Mesenteric fat pad (tissue), 1 donor: ENCODE measurements at places on chromosomes 3 and 15. TPM values are rescaled to one million over a fixed set of nuclear protein-coding genes. Genes with fewer than 3 reads are reported as not detected.

The RNF111 gene
- 31.8 TPM for total RNA-seq

The ASB14 gene
- total RNA-seq = not detected

The CORO2B gene
- 4.9 TPM for total RNA-seq

The GATA2 gene
- 15.4 TPM for total RNA-seq

The NR2E3 gene
- total RNA-seq = not detected

DNA sequence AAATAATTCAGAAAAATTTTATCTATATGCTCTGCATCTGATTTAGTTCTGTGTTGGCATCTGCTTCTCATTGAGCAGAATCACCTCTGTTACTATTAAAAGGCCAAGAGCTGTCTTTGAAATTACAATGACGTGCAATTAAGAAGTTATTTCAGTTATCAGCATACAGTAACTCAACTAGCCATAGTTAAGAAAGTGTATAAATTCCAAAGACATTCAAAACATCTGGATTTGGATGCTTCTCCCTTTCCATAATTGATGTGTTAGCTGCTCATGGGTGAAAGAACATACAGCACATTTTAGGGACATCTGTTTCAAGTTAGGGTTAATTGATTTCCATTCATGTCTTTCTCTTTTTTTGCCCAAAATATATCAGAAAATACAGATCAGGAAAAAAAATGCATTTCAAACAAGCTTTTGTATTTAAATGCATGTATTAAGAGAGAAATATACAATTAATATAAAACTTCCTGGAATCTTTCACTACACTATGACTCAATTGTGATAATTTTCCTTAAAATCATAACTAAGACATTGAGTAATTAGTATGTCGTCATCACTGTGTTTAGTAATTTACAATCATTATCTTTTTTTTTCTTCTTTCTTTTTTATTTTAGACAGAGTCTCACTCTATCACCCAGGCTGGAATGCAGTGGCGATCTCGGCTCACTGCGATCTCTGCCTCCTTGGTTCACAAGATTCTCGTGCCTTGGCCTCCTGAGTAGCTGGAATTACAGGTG, 82.7 kb upstream of the MBNL1 start:
- no peak for DNase-seq

DNA sequence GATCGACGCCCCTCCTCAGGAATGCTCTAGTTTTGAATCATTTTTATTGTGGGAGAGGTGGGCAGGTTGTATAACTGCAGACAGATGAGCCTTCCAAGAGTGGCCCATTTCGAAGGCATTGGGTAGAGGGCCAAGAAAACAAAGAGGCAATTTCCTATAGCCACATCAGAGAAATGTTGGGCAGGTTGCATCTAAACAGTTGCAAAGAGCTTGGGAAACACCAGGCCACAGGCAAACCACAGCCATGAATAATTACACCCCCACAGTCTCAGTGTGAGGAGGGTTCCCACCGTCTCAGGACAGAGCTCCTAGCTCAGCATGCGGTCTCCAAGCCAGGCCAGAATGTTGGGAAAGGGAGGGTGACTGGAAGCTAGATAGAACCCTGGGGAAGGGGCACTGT, 257.3 kb downstream of the ABHD5 start:
- no peak for DNase-seq

DNA sequence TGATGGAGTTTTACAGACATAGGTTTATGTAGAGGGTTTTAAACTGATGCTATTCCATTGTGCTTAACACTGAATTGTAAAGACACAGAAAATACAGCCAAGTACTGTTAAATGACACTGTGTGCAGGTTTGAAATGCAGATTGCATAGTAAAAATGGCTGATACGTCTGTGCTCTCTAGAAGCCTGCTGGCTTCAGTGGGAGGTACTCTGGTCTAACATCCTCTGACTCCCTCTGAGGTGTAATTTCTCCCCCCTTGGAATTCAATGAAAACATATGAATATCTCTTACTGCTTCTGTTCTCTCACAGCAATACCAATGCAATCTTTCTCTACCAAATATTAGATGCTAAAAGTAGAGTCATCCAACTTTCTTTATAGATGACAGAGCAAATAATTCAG, 176.6 kb downstream of the SLC9A9 start:
- DNase-seq = no peak

GRCh38 chr3:187447737-187448136, 79.6 kb downstream of the RTP4 start:
- no peak for DNase-seq

DNA sequence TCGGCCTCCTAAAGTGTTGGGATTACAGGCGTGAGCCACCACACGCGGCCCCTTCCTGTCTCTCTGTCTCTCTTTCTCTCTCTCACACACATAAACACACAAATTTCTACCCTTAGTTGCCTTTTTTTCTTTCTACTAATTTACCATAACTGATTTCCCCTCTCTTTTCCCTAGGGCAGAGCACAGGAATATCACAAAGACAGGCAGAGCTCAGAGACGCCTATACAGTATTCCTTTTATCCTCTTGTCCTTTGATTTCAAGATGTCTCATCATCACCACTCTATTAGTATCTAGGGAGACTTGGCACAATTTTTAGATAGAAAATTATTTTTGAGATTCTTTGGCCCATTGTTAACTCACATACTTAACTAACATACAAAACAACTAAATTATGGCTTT, 25.8 kb upstream of the ST3GAL6 start:
- DNase-seq = no peak

GRCh38 chr15:68154923-68155559, 50.1 kb downstream of the CALML4 start:
- no peak for DNase-seq

DNA sequence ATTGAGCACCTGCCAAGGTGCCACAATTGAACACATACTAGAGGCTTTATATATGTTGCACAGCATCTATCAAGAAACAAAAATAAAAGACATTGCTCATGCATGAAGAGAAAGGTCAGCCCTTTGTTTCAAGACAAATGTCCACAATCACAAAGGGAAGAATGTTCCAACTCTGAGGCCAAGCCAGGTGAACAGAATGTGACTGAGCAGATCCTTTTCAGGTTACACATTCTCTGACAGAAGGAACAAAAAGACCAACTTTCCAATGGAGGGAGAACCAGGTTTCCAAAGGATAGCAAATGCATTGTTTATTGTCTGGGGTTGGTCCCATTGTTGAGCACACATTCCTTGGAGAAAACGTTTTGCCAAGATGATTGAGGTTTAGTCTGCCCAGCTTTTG, 50.2 kb upstream of the FAM174B start:
- no peak for DNase-seq

- DNase-seq = no peak
Measured at GRCh38 chr3:195803289-195803908, 8.3 kb downstream of the MUC4 start.
